ENCODE measurements at places on chromosomes 2 and 18. TPM values are rescaled to one million over a fixed set of nuclear protein-coding genes. Genes with fewer than 3 reads are reported as not detected.

GRCh38 chr18:59952283-59953007, 52.6 kb downstream of the PMAIP1 start:
- no peak for DNase-seq

- DNase-seq = no peak
Observed at GRCh38 chr2:71668326-71669057, 215.1 kb downstream of the DYSF start.

DNA sequence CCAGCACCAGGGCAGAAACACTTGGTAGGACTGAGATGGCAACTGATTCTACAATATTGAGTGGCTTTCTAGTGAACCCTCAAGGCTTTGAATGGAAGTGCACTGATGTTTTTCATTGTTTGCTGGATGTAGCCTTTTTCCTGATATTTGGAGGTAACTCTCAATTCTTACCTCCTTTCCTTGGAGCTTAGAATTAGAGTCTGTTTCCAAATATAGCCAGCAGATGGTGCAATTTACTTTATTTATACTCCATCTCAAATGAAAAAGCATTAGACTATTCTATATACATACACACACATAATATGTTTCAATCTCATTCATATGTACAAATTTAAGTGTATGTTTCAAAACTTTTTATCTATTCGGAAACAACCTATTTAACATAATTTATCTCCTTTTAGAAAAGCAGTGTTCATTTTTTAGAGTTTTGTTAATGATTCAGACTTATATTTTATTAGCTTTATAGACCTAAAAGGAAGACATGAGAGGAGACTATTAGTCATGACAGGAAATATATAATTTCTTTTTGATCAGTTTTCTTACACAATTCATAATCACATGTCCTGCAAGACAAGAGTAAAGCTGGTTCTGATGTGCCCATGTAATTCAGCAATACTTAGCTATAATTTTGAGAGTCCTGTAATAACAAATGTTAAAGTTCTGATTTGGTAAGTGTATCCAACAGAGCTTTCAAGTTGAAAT, 124.8 kb downstream of the NUP35 start:
- DNase-seq = peak; percentile 23

GRCh38 chr18:830315-830901, 18.4 kb upstream of the YES1 start:
- peak; percentile 67 for DNase-seq

DNA sequence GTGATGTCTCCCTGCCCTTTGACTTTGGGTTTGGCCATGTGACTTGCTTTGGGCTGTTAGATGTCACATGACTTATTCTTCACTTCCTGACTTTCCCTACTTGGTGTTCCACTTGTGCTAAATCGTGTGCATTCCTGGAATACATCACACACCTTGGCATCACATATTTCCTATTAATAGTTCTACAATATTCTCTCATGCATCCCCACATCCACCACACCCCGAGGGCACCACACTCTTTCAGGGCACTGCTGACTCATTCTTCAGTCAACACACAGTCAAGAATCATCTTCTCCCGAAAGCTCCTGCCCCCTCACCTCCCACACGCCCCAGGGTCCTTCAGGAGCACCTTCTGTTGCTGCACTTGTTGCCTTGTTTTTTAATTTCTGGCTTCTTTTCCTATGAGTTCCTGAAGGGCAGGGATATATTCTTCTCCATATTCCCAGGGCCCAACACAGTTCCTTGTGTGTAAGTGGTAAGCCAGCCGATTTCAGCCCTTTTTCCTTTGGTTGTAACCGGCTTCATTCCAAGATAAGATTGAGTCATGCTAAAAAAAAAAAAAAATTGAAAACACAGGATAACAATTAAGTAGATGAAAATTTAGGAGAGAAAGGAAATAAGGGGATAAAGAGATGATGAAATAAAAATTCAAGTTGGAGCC, 341.4 kb downstream of the SLC4A3 start:
- peak; percentile 9 for DNase-seq

DNA sequence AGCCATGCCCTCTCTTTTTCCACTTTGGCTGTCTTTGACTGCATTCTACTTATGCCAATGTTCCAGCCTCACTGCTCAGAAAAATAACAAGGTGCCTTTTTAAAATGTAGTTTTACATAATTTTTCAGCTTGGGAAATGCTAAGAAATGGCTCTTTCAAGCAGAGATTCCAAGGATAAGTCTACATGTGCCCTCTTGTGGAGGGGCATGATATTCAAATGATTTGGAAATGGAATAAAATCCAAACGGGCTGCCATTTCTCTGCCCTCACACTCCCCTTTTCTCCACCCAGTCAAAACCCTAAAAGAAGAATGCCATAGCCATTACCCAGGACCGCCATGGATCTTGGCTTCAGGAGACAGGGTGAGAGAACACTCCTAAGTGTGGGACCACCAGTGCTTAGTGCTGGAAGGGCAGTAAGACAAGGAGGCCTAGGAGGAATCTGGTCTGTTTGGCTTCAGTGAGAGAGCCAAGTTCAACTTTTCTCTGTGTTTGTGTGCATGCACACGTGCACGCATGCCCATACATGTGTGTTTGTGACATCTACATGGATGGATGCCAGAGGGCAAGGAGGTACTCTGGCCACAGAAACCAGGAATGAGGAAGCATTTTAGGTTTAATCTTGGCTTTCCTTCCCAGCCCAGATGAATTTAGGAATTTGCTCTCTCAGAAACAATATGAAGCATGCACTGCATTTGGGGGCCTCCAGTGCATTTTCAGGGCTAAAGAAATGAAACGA, 174.0 kb upstream of the SLC14A2 start:
- DNase-seq = peak; percentile 4

GRCh38 chr2:88038263-88039105, 17.1 kb downstream of the KRCC1 start:
- peak; percentile 97 for DNase-seq

DNA sequence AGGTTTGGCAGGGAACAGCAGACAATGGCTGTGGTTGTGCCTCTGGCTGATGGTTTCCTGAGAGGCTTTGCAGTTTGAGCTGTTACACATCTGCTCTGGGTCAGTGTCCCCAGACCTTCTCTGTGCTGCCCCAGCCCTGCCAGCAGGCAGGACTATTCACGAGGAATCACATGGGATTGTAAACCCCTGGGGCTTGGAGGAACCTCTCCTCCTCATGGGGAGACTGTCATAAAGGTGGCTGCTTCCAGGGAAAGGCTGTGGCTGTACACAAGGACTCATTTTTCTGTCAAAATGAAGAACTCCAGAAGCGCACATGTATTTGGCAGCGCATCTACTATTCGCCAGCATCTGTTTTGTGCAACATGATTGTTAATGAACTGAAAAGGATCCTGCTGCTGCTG, 142.6 kb upstream of the CYP1B1 start:
- DNase-seq = no peak

DNA sequence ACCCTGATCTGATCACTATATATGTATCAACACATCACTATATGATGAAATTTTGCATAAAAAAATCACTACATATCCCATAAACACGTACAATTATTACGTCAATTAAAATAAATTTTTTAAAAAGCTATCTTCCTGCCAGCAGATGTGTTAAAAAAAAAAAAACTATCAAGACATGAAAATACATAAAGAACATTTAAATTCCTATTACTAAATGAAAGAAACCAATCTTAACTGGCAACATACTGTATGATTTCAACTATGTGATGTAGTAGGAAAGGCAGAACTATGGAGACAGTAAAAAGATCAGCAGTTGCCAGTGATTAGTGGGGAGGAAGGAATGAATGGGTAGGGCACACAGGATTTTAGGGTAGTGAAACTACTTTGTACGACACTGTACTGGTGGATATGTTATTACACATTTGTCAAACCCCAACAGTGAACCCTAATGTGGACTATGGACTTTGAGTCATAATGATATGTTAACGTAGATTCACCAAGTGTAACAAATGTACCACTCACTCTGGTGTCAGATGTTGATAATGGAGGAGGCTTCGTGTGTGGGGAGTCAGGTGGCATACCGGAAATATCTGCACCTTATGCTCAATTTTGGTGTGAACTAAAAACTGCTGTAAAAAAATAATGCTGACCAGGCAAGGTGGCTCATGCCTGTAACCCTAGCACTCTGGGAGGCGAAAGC, 27.4 kb downstream of the USP34 start:
- no peak for DNase-seq

DNA sequence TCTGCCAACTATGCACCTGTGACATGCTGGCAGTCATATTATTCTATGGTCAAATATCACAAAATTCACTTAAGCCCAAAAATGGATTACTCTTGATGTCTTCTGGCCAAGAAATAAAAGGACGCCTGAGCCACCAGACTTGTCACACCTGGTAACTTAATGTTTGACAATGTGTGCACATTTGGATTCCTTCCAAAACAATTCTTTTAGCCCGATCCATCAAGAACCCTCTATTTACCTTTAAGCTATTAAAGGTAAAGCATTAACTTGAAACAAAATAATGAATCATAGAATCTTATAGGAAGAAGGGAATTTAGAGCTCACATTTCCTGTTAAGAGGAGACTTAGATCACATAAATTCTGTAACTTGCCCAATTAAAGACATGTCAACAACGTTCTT, 46.5 kb upstream of the NFU1 start:
- no peak for DNase-seq

DNA sequence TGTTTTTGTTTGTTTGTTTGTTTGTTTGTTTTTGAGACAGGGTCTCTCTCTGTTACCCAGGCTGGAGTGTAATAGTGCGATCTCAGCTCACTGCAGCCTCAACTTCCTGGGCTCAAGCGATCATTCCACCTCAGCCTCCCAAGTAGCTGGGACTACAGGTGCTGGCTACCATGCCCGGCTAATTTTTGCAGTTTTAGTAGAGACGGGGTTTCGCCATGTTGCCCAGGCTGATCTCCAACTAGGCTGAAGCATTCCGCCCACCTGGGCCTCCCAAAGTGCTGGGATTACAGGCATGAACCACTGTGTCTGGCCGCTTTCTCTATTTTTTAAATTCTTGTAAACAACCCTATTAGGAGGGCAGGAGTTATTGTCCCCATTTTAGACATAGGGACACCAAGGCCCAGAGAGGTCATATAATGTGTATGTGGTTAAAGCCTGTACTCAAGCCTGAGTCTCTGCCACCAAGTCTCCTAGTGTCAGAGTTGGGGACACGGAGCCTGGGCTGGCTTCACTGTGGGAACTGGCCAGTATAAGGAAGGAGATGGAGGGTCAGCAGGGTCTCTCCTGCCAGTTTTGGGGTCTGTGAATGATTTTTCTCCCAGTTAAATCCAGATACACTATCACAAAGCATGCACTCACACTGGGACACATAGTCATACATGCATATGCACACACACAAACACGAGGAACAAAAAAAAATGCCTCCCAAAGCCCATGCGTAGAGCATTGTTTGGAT, 27.5 kb upstream of the MCFD2 start:
- DNase-seq = no peak

GRCh38 chr2:123692121-123692520, 333.0 kb upstream of the CNTNAP5 start:
- DNase-seq = no peak

DNA sequence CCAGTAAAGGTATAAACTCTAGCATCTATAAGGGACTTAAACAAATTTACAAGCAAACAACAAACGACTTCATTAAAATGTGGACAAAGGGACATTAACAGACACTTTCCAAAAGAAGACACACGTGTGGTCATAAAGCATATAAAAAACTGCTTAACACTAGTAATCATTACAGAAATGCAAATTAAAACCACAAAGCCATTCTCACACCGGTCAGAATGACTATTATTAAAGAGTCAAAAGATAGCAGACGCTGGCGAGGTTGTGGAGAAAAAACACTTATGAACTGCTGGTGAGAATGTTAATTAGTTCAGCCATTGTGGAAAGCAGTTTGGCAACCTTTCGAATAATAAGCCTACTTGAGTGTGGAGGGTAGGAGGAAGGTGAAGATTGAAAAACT, 217.1 kb upstream of the DLGAP1 start:
- DNase-seq = no peak

GRCh38 chr2:169715379-169716237, 18.0 kb upstream of the KLHL23 start:
- peak; percentile 41 for DNase-seq

The SPEG gene
- 7.8 TPM for total RNA-seq

The NT5C1B gene
- not detected for total RNA-seq

The IL1RN gene
- total RNA-seq = not detected

The MAL gene
- not detected for total RNA-seq

The IGFBP2 gene
- total RNA-seq = 33.5 TPM

The AMER3 gene
- total RNA-seq = not detected

The DRC1 gene
- total RNA-seq = 0.18 TPM

The MSTN gene
- total RNA-seq = not detected

Measured in IMR-90 (cell line).